ENCODE measurements at places on chromosomes 6 and 20. TPM values are rescaled to one million over a fixed set of nuclear protein-coding genes. Genes with fewer than 3 reads are reported as not detected.

KCNK5 gene
- polyA plus RNA-seq: not detected

FBXO5 gene
- polyA plus RNA-seq: 30.1 TPM

C20orf204 gene
- polyA plus RNA-seq: 0.35 TPM

IL17A gene
- not detected for polyA plus RNA-seq

ZSCAN23 gene
- polyA plus RNA-seq: 4.9 TPM

BACH2 gene
- polyA plus RNA-seq: 4.6 TPM
